GM19239 (cell line): ENCODE measurements at places on chromosomes 7 and 10.

DNA sequence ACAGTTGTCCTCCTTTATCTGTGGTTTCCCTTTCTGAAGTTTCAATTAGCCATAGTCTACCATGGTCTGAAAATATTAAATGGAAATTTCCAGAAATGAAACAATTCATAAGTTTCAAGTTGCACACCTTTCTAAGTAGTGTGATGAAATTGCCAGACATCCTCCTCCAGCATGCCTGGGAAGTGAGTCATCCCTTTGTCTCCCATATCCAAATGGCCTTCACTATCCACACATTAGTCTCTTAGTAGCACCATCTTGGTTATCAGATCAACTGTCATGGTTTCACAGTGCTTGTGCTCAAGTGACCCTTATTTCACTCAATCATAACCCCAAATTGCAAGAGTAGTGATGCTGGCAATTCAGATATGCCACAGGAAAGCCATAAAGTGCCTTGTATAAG, 83.4 kb upstream of the PPP1R9A start:
- DNase-seq, result no peak

DNA sequence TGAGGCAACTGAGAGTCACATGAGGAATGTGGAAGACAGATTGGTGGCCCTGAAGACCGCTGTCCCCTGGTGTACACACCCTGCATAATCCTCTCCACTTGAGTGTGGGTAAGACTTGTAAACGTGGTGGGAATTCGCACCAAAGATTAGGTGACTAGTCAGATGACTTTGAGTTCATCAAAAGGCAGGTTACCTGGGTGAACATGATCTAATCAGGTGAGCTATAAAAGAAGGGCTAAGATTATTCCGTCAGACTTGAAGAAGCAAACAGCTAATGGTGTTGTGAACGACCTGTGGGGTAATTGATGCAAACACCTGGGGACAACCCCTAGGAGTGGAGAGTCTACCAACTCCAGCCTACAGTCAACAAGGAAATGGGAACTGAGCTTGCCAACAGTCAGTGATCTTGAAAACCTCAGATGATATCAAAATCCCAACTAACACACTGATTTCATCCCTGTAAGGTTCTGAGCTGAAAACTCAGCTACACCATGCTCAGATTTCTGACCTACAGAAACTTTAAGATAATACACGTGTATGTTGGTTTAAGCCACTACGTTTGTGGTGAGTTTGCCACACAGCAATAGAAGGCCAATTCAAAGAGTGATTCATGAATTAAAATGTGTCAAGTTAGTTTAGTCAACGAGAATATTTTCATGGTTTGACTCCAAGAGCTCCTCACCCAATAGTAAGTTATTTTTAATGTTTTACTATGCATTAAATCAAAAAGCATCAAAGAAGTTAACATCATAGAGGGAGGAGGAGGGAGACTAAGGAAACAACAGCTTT, 16.7 kb downstream of the PRTFDC1 start:
- no peak for DNase-seq

GRCh38 chr7:100059251-100059739, 9.7 kb downstream of the ZSCAN21 start:
- DNase-seq, result no peak

- no peak for DNase-seq
Measured at GRCh38 chr7:24826662-24827020, 69.4 kb upstream of the GSDME start.

- no peak for DNase-seq
Measured at GRCh38 chr10:71845410-71846405, 5.3 kb downstream of the PSAP start.

- DNase-seq, result no peak
Measured at GRCh38 chr7:116691664-116692063, 19.7 kb downstream of the MET start.
